Activated naive CD8-positive, alpha-beta T cell treated with anti-CD3 and anti-CD28 coated beads for 36 hours (primary cell): ENCODE measurements at places on chromosomes 3 and 15.

GRCh38 chr3:42670051-42670576, 15.2 kb upstream of the KLHL40 start:
- DNase-seq, result no peak

- DNase-seq, result no peak
Observed at GRCh38 chr15:42153874-42154211, 2.6 kb downstream of the PLA2G4F start.

DNA sequence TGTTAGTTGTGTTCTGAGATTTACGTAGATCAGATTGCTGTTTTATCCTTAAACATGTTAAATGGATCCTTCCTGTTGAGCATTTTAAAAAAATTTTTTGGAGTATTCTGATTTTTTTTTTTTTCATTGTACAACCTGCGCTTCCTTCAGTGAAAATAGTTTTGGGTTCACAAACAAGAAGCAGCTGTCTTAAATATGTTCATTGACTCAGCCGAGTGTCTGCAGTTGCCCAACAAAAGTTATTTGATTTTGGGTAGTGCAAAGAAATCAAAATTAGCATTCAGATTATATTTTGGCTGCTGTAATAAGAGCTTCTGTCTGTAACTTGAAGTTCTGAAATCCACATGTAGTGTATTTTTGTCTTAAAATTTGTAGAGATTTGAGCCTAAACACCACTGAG, 148.2 kb downstream of the BBX start:
- DNase-seq, result no peak

- DNase-seq, result no peak
Observed at GRCh38 chr15:80416702-80417101, 12.5 kb downstream of the ARNT2 start.
